A549 (cell line): ENCODE measurements at places on chromosomes 12 and 14. TPM values are rescaled to one million over a fixed set of nuclear protein-coding genes. Genes with fewer than 3 reads are reported as not detected.

CREBL2 gene
- 21.9 to 24.3 TPM (median 23.9 TPM) in 3 replicates for polyA plus RNA-seq

DNA sequence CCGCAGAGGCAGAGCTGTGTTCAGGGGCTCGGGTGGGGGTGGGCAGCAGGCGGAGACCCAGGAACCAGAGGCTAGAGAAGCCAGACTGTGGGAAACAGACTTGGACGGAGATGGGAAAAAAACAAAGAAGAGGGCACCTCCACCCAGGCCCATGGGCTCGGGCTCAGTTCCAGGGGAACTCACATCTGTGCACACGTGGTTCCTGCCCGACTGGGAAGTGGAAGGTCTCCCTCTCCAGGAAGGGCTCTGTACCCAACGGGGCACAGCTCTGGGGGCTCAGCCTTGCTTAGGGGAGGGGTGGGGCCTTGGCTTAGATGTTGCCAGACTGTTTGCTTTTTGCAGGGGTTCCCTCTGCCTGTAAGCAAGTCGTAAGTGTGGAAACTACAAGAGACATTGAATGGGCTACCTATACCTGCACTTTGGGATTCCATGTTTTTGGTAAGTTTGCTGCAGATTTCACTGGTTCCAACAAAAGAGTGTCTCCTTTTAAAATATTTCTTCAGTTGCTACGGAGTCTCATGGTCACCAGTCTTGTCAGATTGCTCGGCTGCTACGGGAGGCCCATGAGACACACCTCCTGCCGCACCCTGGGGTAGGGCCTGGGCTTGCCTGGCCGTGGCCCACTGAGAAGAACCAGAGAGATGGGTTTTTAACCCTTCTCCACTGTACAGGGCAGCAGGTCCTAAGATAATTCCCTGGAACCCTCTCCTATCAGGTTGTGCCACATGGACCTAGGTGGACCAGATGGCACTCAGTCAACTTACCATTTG lies 127.6 kb upstream of the EVL start:
- no peak for DNase-seq

DCD gene
- polyA plus RNA-seq = not detected in 3 replicates

IRAK3 gene
- 0.06 to 0.16 TPM (median 0.12 TPM) in 3 replicates for polyA plus RNA-seq

GRCh38 chr12:118645219-118645618 lies 268.9 kb downstream of the SUDS3 start:
- no peak for DNase-seq

- DNase-seq = no peak
Observed at GRCh38 chr12:52523824-52524223, 3.6 kb upstream of the KRT5 start.

- no peak for DNase-seq
Observed at GRCh38 chr12:48998497-48999353, 450 bp downstream of the DDN start.

DNA sequence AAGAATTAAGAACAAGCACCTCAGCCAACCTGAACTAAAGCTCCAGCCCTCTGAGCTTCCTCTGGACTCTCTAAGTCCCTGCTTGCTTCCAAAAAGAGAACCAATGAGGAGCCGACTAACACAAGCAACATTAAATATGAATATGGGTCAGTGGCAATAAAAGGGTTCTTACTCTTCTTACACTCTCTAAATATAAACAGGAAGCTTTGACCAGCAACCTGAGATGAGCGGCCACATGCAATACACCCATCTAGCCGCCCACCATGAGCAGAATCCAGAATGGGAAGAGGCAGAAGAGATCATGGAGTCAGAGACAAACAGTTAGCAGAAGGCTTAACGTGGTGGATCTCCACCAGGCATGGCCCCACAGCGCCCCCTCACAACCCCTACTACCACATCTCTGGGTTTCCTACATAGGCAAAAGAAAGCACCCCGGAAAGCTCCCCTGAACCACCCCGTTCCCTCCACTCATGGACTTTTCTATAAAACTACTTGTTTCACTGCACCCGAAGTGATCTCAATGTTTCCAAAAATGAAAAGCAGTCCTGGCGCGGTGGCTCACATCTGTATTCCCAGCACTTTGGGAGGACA lies 59.4 kb downstream of the TTC7B start:
- no peak for DNase-seq

DNA sequence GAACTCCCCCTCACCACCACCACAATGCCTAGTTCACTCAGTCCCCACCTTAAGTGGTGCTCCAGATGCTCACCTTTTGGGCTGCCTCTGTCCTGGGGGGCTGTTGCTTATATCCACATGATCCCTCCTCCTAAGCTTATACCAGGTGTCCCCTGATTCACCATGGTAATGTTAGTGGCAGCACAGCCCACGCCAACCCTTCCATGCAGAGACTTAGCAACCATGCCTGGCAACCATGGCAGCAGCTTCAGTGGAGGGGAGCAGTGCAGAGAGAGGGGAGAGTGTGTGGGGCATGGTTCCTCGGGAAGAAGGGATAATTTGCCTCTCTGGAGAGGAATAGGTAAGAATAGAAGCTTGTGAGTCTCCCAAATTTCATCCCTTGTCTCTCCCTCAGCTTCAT lies 1.2 kb upstream of the DDN start:
- no peak for DNase-seq

DNA sequence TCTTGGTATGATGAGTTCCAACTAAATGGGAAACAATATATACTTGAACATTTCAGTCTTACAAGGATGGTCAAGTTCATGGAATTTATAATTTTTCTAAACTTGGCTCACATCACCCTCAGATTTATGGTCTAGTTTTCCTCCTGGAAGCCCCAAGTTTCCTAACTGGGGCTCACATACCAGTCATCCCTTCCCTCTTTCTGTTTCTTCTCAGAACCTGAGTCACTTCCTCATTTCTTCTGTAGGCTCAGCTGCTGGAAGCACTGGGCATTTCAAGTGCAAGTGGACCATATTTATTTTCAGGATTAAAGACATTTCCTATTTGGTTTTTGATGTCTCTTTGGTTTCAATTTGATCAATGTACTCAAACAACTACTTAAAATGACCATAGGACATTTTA lies 55.4 kb downstream of the GRIP1 start:
- no peak for DNase-seq

- no peak for DNase-seq
Observed at GRCh38 chr14:100807979-100808734, 17.8 kb upstream of the MEG3 start.

ASPG gene
- polyA plus RNA-seq = 0.13 TPM in 1 of 3 replicates, not detected in the others

DNA sequence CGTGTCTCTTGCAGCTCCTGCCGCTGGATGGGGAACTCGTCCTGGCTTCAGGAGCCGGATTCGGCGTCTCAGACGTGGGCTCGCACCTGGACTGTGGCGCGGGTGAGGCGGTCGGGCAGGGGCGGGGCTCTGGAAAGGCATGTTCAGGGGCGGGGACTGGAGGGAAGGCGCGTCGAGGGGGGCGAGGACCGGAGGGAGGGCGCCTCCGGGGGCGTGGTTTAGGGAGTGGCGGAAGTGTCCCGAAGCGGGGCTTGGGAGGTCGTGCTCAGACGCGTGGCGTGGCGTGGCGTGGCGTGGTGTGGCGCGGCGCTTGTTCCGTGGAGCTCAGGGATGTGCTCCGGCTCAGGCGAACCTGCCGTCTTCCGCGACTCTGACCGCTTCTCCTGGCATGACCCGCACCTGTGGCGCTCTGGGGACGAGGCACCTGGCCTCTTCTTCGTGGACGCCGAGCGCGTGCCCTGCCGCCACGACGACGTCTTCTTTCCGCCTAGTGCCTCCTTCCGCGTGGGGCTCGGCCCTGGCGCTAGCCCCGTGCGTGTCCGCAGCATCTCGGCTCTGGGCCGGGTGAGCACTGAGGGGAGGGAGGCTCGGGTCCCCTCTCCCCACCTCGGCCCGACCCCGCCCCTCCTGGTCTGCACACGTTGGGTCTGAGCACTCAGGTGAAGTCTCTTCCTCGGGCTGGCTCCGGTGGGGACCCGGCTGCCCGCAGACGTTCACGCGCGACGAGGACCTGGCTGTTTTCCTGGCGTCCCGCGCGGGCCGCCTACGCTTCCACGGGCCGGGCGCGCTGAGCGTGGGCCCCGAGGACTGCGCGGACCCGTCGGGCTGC lies 6.2 kb downstream of the AMN start:
- no peak for DNase-seq

DNA sequence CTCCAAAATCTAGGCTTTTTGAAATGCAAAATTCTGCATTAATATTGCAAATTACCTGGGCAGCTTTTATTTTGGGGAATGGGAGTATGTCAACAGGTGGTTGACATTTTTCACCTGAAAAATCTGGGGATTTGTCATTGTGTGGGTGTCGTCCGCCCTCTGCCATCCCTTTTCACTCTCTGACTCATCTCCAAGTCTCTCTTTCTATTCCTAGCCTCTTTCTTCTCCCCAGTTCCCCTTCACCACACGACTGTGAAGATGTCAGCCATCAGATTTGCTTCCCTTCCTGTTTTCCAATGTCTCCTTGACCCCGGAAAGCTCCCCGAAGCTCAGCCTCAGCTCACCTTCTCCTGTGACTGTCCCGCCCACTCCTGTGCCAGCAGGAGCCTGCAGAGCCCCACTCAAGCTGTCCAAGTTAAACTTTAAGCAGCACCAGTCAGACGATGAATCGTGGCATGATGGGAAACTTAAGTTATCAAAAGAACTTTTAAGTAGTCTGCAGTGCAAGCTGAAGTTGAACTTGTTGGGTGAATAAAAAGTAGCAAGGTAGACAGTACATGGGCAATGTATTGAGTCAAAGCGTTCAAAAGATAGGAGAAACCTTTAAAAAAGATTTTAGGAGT lies 590.2 kb downstream of the VRK1 start:
- no peak for DNase-seq

DNA sequence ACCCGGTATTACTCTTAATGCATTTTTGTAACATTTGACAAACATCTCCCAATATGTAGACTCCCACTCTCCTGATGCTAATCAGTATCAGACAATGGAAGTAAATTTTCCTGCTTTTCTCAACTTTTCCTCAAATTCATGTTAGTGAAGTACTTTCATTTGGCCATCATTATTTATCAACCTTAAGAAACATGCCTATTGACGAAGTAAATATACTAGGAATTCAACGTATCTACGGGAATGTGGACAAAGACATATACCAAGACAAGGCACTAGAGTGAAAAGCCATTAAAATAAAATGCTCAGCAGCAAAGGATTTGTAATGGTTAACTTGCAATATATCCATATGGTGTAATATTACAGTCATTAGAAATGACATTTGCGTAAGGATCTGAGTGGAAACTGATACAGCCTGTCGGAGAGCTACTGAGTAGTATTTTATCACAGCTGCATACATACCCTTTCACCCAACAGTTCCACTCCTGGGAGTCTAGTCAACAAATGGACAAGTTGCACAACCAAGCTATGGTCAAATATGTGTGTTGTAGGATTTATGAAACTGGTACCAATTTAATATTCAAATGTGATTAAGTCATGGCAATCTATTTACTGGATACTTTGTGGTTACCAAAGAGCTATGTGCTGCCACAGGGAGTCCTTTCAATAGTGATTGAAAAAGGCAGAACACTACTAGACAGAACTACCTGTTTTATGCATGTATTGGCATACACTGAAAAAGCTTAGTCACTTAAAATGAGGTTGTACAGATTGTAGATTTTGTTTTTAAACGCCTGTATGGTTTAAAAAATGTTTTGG lies 26.5 kb downstream of the NUDT4 start:
- DNase-seq = no peak

DNA sequence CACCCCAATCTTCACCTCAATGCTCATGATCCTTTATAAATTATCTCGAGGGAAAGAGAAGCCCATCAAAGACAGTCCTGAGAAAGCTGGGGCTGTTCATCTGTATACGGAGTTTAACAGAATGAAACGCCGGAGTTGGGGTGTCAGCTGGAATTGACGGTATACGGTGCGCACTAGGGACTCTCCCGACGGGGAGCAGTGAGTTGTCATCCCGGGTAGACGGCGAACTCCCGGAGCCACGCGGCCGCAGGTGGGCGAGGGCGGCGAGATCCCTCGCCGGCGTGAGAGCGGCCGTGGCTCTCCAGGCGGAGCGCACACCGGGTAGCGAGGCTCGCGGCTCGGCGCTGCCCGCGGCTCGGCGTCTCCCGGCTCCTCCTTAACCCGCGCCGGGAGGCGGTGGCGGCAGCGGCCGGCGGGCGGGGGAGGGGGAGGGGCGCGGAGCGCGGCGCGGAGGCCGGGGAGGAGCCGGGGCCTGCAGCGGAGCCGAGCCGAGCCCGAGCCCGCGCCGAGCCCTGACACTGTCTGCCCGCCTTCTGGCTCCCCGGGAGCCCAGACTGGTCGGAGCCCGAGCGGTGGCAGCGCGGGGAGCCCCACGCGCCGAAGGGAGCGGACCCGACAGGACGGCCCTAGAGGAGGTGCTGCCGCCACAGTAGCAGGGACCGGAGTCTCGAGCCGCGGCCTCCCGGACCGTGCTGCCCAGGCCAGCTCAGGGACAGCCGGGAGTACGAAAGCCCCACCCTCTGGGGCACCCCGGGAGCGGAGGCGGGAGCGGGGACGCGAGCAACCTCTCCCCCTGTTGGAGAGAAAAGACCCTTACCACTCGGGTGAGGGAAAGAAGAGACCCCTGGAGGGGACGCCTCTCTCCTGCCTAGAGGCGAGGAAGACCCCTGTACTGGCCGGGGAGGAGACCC lies at the start of gene FOXJ2:
Gene FOXJ2, plus strand, starts transcription at position 475 of the 911 bp plus-strand sequence. CDS start 7,117 bp downstream, outside the sequence.
- peak; percentile 57 for DNase-seq

- DNase-seq = peak; percentile 12
Observed at GRCh38 chr14:62546862-62547474, 498.3 kb downstream of the KCNH5 start.

DNA sequence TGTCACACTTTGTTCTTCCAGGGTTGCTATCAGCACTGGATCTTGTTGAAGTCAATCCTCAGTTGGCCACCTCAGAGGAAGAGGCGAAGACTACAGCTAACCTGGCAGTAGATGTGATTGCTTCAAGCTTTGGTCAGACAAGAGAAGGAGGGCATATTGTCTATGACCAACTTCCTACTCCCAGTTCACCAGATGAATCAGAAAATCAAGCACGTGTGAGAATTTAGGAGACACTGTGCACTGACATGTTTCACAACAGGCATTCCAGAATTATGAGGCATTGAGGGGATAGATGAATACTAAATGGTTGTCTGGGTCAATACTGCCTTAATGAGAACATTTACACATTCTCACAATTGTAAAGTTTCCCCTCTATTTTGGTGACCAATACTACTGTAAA lies 23.7 kb downstream of the VTI1B start:
- no peak for DNase-seq

SEC23A gene
- polyA plus RNA-seq = 90.2 to 105 TPM (median 96.4 TPM) in 3 replicates

DNA sequence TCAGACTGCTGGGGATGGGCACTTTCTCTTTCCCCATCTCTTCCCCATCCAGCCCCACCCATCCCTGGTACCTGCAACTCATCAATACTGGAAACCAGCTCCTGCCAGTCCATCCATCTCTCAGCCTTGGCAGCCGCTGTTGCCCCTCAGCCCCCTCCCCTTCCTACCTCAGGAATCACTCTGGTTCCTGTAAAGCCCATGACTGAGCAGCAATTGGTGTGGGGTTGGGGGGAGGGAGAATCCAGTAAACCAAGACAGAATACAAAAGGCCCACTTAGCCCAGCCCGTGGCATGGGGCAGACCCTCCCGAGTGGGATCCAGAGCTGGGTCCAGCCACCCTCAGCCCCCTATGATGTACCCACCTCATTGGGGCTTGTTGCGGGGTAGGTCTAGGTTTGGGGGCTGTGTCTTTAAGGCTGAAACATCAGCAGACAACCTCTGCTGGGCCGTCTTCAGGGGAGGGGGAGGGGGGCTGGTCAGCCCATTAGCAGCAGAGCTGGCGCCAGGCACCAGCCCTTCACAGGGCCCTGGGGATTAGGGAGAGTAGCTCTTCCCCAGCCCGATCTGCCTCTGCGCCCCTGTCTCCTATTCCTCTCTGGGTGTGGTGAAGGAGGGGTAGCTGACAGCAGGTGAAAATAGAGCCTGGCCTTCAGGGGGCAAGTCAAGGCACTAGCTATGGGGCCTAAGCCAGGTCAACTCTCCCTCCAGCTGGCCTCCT lies 702 bp upstream of the PRPH start:
- no peak for DNase-seq

CLMN gene
- 2.9 to 4.3 TPM (median 3.3 TPM) in 3 replicates for polyA plus RNA-seq
